ENCODE measurements at places on chromosomes 6 and 20.

GRCh38 chr6:167968091-167968490 is 29.4 kb upstream of the KIF25 start:
- peak; percentile 4 for DNase-seq

GRCh38 chr6:144338951-144339700 is 54.0 kb downstream of the UTRN start:
- no peak for DNase-seq

- DNase-seq: peak; percentile 34
Observed at GRCh38 chr6:26187981-26188635, 100.9 kb downstream of the HFE start.

GRCh38 chr6:2344319-2344905 is 99.0 kb upstream of the GMDS start:
- DNase-seq: no peak

- DNase-seq: no peak
Observed at GRCh38 chr6:36753671-36754405, 56.2 kb downstream of the RAB44 start.

- DNase-seq: no peak
Observed at GRCh38 chr6:84779380-84779779, 15.0 kb upstream of the TBX18 start.

DNA sequence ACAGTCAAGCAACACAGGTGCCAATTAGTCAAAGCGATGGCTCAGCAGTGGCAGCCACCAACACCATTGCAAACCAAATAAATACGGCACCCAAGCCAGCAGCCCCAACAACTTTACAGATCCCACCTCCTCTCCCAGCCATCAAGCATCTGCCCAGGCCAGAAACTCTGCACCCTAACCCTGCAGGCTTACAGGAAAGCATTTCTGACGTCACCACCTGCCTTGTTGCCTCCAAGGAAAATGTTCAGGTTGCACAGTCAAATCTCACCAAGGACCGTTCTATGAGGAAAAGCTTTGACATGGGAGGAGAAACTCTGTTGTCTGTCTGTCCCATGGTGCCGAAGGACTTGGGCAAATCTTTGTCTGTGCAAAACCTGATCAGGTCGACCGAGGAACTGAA is 30.6 kb downstream of the KHDC1L start:
- no peak for DNase-seq

- no peak for DNase-seq
Observed at GRCh38 chr6:159099961-159100360, 55.2 kb upstream of the TAGAP start.

GRCh38 chr6:42507901-42508300 is 55.9 kb upstream of the UBR2 start:
- DNase-seq: no peak

GRCh38 chr6:11486486-11486885 is 51.1 kb upstream of the TMEM170B start:
- DNase-seq: no peak

DNA sequence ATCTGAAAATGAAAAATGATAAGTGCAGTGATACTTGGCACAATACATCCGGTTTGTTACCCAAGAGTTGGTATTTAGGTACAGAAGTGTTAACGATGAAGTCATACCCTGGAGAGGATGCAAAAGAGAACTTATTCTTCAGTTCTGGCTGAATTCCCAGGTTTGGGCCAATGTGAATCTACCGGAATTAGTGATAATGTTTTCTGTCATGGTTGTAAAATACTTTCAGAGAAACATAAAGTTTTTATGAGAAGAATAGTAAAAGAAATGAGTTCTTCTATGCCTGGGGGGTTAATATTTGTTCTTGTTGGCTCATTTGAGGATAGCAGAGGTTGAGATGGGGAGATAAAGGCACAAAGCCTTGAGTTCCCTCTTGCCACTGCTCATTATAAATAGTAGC is 509.9 kb upstream of the POU3F2 start:
- no peak for DNase-seq

DNA sequence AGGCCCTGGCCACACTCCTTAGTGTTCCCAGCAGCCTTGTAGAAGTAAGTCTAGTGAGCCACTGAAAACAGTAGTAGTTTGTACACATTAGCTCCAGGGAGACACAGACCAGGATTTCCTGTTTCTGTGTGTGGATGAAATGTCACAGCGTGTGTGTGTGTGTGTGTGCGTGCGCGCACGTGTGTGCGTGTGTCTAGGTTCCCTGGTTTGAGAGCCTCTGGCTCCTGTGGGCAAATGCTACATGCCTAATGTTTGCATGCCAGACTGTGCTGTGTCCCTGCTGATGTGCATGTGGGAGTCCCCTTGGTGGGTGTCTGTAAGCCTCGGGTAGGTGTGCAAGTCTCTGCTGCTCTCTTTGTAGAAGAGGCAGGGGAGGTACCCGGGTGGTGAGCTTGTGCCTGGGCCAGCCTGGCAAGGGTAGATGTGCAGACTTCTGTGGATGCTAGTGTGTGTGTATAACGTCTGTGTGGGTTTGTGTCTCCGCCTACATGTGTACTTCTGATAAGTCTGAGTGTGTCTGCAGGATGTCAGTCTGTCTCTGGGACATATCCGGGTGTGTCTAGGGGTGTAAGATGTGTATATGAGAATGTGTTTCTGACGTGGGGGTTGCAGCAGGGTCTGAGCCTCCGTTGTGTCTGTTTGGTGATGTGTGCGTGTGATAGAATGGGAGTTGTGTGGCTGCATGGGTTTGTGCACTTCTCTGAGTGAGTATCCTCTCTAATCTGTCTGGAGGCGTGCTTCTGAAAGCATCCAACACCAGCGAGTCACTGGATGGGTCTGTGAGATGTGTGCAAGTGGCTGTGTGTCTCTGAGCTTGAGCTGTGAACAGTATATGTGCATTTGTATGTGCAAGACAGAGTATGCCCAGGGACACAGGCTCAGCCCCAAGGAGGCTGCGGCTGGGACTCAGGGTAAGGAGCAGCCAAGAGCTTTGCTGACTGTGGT is 19.0 kb upstream of the TLDC2 start:
- DNase-seq: peak; percentile 26

GRCh38 chr6:43773050-43773979 is 3.3 kb downstream of the VEGFA start:
- DNase-seq: peak; percentile 36

- DNase-seq: no peak
Observed at GRCh38 chr6:140475086-140475485, 1100.6 kb upstream of the CITED2 start.

DNA sequence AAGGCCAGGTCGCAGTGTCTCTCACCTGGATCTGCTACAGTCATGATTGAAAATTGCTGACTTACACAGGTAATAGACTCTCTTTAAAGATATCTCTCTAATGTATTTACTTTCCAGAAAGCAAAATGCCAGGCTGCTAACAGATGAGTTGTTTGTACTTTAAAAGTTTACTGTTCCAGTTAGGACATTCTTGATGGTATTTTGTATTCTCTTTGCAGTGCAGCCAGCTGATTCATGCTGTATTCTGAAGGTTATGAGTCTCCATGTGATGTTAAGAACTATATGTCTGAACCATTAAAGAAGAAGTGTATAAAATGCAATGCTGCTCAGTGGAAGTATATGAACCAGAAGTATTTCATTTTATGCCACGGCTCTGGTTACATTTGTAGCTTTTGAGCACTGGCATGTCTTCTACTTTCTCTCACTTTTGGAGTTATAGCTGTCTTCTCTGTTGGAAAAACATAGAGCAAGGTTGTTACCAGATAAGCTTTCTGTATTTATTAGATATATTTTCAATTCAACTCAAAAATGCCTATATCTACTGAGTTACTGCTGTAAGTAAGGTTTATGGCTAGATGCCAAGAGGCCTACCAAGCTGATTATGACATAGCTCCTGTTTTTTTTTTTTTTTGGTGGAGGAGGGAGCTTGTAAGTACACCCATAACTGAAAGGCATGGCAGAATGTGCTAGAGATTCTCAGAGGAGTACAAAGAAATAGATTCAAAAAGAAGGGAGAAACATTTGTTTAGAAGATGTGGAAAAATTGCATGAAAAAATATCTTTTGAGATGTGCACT is 130.5 kb upstream of the MAN1A1 start:
- no peak for DNase-seq

GRCh38 chr6:40322336-40322735 is 264.8 kb downstream of the LRFN2 start:
- no peak for DNase-seq

GRCh38 chr6:119234457-119234856 is 115.1 kb downstream of the MAN1A1 start:
- no peak for DNase-seq

DNA sequence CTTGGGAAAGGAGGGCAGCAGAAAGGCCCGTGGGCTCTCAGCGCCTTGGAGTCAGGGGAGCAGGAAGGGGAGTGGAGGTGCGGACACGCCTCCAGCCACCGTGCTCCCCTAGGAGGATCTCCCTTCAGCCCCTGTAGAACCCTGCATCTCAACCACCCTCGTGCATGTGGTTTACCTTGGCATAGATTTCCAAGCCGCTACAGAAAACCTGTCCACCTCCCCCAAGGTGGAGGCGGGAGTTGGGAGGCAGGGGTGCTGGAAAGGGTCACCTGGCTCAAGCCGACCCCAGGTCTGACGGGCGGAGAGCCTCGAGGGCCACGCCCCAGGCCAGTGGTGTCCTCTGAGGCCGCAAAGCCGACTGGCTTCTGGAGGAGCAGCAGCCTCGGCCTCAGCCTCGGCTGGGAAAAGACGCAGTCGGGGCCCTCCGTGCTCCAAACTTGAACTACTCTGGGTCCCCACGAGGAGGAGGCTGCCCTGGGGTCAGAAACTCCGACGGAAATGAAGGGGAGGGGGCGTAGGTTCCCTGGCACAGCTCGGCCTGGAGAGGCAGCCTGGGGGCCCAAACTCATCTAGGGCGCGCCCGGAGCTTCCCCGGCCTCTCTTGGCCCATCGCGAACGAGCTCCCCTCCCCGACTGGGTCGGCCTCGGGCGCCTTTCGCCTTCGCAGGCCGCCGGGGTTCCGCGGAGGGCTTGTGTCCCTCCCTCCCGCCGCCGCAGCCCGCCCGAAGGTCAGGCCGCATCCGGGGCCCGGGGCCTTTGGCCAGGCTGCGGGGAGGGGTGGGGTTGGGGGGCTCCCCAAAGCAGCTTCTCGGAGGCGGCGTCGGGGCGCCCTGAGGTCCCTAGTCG is 6.3 kb upstream of the FOXF2 start:
- DNase-seq: no peak

GRCh38 chr6:19587238-19587942 is 249.8 kb upstream of the ID4 start:
- no peak for DNase-seq

DNA sequence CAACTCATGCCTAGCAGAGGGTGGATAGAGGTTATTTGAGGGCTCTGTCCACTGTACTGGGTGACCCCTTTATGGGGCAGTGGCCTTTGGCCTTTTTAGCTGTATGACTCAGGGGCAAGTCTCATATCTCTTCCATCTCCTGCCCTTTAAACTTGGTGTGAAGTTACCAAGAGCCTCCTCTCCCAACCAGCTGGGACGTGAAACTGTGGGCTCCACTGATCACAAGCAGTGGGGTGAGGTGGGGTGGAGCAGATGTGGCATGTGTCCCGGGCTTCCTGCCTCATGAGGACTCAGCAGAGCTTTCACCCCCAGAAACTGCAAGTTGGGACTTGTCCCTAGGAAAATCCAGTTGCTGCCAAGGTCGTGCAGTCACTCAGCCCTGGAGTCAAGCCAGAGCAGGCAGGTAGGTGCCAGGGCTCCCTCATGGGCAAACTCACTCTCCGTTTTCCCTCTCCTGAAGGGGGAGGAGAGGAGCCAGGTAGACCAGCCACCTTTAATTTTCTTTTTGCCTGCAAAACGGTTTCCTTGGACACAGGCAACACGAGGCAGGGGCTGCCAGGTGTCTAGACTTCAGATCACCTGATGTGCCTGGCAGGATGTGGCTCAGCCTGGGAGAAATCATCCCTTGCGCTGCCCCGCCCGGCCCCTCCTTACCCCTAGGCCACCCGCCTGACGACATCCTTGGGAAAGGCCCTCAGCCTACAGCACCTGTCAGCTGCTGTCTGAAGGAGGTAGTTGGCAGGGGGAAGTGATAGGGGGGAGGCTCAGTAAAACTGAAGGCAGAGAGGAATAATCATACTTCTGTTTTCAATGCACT is 4.0 kb downstream of the CDKN1A start:
- peak; percentile 74 for DNase-seq

- DNase-seq: peak; percentile 63
Observed at GRCh38 chr20:49979030-49979832, 3.5 kb upstream of the SNAI1 start.

GRCh38 chr20:62487561-62488354 is 12.0 kb upstream of the GATA5 start:
- no peak for DNase-seq

DNA sequence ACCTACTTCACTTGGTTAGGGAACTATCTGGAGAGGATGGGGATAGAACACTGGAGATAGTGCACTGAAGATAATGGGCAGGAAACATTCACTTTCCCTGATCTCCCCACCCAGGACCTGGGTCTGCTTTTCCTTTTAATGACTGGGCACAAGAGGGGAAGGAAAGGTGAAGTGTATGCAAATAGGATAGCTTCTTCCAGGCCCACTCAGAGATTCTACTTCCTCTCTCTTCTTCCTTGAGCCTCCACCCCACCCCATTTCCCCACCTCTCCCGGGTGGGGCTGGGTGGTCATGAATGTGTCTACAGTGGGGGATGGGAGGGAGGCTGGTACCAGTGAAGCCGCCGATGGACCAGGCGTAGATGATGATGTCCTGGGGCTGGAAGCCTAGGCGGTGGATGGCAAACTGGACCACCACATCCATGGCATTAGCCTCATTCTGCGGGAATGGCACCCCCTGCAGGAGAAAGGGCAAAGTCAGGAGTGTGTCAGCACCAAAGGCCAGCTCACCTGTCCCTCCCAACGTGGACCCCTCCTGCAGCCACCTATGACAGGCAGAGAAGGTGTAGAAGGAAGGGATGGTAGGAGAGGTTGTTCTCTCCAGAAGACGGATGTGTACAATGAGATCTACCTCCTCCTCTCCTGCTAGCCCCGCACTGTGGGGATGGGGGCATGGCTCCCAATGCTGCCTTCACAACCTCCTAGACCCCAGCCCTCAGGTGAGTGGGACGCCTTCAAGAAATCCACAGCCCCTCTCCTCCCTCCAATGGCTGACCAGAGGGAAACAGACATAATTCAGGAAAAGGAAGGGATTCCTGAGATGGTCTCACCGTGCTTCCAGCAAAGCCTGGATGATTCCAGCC is 8.6 kb upstream of the LY6G5C start:
- DNase-seq: no peak

GRCh38 chr6:98636941-98637340 is 197.4 kb upstream of the POU3F2 start:
- DNase-seq: no peak

- no peak for DNase-seq
Observed at GRCh38 chr6:53487080-53487479, 57.8 kb downstream of the GCLC start.

- no peak for DNase-seq
Observed at GRCh38 chr20:49591217-49591865, 23.4 kb upstream of the PTGIS start.

GRCh38 chr6:31270788-31271640 is 878 bp downstream of the HLA-C start:
- peak; percentile 78 for DNase-seq

GRCh38 chr6:73032586-73032985 is 192.7 kb downstream of the KHDC1L start:
- DNase-seq: no peak

DNA sequence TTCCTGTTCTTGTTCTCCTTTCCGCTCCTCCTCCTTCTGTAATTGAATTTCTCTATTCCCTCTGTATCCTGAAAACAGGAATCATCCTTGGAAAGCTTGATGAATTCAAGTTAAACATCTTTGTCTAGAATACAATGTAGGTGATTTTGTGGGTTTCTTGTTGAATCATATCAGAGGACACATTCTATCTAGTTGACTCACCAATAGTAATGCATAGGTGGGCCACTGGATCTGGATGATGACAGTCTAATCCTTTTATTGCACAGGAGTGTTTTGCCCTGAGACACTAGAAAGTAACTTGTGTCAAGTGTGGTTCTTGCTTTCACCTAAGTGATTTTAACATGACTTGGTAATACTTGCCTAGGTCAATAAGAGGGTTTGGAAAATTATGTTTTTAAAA is 164.3 kb downstream of the RFPL4B start:
- no peak for DNase-seq

All from CD4-positive, alpha-beta T cell treated with Interleukin-15 for 4 hours (primary cell).